ENCODE measurements at places on chromosomes 3 and 15.

DNA sequence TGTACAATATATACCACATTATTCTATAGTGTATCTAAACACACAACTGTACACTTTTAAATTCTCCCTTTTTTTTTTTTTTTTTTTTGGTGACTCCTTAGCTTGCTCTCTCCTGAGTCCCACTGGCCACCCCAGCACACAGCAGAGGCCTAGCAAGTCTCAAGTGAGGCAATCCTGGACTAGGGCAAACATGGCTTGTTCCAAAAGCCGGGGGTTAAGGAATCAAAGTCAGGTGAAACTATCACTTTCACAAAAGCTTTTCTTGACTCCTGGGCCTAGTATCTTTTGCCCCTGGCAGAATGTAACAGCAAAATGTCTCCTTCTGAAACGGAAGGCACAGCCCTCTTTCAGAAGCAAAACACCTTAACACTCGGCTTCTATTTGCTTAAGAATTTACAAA lies 5.8 kb downstream of the EOMES start:
- no peak for ATAC-seq

DNA sequence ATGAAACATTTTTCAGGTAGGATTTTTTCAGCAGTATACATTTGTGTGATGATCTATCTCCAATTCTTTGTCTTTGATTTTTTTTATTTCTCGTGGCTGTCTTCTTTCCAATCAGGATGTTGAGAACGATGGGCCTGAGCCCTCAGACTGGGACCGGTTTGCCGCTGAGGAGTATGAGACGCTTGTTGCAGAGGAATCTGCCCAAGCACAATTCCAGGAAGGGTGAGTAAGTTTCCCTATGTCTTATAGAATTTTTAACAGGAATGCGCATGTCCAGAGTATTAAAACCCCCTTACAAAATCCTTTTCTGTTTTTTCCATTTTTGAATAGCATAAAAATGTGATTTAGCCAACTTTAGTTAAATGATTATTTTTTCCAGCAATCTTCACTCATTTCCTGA lies 90.0 kb downstream of the MSL2 start:
- no peak for ATAC-seq

DNA sequence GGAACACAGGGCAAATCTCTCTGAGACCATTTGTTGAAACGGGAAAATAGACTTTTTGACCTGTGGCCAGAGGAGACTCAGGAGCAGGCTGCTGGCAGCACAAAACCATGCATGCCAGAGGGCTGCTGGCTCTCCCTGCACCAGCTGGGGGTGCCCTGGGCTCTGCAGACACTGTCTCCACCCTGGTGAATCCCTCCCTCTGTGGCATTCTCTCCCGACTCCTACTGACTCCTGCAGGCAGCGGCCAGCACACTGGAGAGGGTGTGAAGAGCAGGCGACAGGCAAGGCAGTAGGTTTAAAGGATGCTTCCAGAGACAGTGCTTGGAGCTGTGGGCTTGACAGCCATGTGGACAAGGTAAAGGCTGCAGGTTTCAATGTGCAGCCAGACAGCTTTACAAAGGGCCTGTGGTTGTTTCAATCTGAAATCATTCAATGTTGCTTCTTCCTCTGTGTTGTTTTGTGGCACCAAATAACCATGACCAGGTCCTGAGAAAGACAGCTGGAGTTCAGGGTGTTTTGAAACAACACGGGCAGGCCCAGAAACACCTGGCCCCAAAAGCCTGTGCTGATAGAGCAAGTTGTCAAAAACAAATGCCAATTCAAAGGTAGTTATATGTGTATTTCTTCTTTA lies 431.0 kb upstream of the ATP10A start:
- ATAC-seq: no peak

DNA sequence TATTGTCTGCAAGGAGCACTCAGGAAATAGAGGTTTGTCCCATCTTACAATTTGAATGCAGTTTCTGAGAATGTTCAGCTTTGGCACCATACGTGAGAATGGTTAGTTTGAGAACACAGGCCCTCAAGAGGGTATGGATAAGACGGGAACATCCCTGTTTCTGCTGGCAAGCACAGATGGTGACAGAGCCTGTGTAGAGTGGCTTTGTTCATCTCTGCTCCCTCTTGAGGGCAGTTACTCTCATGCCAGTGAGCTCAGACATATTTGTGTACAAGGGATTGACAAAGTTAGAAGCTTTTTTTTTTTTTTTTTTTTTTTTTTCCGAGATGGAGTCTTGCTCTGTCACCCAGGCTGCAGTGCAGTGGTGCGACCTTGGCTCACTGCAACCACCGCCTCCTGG lies 71.5 kb upstream of the FILIP1L start:
- no peak for ATAC-seq

DNA sequence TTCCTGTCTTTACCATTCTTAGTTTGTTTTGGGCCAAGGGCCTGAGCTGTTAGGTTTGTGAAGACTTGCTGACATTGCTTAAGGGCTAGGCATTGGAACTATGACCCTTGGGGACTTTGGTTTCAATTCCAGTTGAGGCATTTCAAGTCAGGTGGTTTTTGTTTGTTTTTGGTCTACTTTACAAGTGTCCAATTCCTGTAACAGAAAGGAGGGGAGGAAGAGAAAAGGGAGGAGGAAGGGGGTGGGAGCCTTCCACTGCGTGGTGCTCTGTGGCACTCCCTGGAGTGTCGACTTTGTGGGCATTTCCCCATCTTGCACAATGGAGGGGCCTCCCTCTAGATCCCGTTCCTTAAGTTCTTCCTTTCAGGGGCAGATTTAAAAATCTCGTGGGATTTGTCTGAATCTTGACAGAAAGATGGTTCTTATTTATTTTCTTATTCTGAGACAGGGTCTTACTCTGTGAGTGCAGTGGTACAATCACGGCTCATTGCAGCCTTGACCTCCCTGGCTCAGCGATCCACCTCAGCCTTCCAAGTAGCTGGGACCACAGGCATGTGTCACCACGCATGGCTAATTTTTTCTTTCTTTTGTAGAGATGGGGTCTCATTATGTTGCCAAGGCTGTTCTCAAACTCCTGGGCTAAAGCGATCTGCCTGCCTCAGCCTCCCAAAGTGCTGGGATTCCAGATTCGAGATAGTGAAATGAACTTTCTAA lies 59.5 kb upstream of the RYK start:
- ATAC-seq: no peak

DNA sequence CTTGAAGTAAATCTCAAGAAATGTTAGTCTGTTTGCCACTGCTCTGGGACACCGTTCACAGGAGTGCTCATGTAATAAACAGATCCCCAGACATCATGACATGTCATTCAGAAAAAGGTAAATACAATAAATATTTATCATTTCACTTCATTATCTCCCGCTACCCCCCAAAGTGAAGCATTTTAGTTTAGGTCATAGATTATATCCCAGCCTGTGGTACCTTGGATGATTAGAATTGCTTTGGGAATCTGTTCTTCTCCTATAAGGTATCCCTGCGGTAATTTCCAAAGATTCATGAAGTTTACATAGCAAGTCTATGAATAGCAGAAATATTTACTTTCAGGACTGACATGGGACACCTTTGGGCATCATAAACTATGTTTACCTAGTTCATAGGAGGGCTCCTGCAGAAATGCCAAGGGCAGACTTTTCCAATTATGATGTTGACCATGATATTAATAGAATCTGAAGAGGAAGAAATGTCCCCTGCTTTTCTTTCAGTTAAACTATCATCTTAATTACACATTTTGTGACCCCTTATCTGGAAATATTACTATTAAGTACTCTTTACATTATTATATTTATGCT lies 268.0 kb downstream of the NAALADL2 start:
- no peak for ATAC-seq

DNA sequence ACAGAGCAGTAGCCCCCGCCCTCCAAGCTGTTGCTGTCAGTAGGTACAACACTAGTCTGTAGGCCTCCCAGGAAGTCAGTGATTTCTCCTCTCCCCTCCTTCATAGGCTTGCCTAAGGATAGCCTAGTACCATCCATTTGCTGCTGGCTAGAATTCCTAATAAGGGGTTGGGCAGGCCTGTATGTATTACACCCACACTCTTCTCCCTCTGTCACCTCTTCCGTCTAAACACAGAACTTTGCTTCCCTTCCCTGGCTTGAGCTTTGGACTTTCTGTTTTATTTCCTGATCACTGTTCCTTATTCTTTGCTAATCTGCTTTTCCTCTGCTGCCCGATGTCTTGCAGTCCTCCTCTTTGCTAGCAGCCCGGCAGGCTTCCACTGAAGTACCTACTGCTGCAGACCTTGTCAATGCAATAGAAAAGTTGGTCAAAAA lies 93.4 kb upstream of the UMPS start:
- ATAC-seq: no peak

- no peak for ATAC-seq
Measured at GRCh38 chr15:95687061-95687460, 643.4 kb upstream of the NR2F2 start.

DNA sequence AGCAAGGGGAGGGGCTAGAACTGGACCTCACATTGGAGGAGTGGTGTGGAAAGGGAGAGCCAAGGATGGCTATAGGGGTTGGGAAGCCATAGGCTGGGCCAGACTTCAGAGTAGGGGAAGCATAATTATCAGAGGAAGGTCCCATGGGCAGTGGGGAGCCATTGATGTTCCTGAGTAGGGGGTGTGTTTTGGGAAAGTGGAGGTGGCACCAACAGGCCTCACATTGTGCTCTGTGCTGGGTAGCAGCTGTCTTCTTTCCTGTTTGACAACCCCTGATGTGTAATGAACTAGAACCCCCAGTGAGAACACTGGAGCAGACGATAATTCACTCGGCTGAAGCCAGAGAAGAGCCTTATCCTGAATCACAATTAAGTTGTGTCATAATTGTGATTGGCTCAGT lies 41.2 kb downstream of the SLC6A11 start:
- ATAC-seq: no peak

DNA sequence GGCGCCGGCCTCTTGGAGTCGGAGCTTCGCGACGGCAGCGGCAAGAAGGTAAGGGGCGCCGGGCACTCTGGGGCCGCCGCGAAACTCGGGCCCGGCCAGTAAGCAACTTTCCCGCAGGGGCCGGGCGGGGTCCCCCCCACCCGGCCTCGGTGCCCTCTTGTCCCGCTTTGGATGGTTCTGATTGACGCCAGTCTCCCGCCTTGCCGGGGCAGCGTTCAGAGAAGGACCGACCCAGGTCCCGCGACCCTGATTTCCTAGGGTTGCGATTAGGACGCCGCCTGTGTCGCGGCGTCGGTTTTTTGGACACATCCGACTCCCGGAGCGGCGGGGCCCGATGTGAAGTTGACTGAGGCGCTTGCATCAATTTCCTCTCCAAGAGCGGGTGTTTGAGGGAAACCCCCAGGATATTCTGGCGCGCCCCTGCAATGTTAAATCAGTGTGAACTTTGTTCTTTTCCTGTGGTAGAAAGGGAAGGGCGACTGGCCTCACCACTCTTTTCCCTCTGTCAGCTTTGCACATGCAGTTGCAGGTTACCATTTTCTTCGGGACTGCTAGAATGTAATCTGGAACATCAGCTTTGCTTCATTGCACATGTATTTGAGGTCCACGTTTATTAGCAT lies 755 bp downstream of the PDE8A start:
- ATAC-seq: no peak

DNA sequence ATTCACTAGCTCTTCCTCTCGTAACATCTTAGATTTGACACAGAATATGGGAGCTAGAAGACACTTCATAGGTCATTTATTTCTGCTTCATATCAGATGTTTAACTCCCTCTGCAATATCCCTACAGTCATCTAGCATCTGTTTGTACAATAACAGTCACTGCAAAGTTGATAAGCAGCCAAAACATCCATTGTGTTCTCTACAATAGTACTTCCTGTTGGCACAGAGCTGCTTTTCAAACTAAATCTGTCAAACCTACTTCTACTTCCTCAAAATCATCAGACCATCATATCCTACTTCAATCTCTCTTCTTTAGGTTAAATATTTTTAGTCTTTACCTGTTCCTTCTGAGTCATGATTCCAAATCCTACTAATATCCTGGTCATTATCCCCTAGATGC lies 233.2 kb downstream of the FGF12 start:
- no peak for ATAC-seq

Measured in SK-N-SH treated with all-trans-retinoic acid at 6 μM for 48 hours (cell line).